Osteoblast (primary cell): ENCODE measurements at places on chromosomes 11 and 22. TPM values are rescaled to one million over a fixed set of nuclear protein-coding genes. Genes with fewer than 3 reads are reported as not detected.

The ISX gene
- not detected in 2 replicates for total RNA-seq

The ARHGEF17 gene
- total RNA-seq: 50.1 and 67.0 TPM in 2 replicates

The MMP8 gene
- total RNA-seq: under 0.01 TPM in 1 of 2 replicates, not detected in the other

The TENM4 gene
- 63.3 and 76.9 TPM in 2 replicates for total RNA-seq

The GUCY1A2 gene
- total RNA-seq: under 0.01 and 0.29 TPM in 2 replicates

The KRTAP5-10 gene
- total RNA-seq: 0.36 TPM in 1 of 2 replicates, not detected in the other

The DEUP1 gene
- total RNA-seq: under 0.01 TPM in 2 replicates

The HMOX1 gene
- 411 and 475 TPM in 2 replicates for total RNA-seq
